ENCODE measurements at places on chromosomes 12 and 14.
A peak's percentile ranks its signal among the peaks of the same experiment; 100 is the strongest.

DNA sequence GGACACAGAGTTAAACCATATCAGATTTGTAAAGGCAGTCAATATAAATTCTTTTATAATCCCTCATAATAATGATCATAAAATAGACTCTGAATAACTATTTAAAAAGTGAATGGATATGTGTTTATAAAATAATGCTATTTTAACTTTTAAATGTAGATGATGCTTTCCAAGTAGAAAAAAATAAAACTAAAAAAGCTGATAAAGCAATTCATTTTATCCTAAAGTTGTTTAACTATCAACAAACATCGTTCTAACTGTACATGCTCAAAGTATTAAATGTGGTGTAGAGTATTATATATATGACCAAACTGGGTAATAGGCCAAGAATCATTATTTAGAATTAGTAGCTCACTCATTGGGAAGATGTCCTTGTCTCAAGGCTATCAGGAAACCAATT is 248.3 kb upstream of the CLEC14A start:
- no peak for DNase-seq

DNA sequence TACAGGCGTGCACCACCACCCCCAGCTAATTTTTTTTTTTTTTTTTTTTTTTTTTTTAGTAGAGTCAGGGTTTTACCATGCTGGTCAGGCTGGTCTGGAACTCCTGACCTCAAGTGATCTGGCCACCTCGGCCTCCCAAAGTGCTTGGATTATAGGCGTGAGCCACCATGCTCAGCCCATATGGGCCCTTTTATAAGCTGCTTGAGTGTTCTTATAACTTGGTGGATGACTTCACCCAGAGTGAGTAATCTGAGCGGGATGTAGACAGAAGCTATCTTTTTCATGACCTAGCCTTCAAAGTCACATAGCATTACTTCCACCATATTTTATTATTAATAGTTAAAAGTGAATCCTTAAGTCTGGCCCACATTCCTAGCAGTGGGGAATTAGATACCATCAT is 16.4 kb downstream of the BBOF1 start:
- DNase-seq: no peak

DNA sequence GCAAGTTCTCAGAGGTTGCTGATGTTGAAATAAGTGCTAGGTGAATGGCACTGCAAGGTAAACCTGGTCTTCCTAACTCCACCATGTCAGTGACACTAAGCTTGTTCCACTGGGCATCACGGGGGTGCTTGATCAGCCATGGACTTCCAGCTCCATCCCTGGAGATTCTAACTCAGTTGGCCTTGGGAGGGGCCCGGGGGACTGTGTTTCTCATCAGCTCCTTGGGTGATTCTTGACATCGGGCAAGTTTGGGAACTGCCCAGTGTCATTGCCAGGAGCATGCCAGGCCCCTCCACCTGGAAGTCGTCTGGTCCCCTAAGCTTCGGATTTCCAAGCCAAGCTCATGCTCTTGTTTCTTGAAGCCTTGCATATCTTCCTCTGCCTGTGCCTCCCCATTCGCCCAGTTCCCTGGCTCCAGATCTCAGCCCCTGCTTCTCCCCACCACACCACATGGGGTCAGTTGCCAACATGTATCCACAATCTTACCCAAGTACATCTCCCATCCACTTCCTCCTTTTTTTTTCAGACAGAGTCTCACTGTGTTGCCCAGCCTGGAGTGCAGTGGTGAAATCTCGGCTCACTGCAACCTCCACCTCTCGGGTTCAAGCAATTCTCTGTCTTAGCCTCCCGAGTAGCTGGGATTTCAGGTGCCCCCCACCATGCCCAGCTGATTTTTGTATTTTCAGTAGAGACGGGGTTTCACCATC is 30.7 kb upstream of the RFLNA start:
- no peak for DNase-seq

DNA sequence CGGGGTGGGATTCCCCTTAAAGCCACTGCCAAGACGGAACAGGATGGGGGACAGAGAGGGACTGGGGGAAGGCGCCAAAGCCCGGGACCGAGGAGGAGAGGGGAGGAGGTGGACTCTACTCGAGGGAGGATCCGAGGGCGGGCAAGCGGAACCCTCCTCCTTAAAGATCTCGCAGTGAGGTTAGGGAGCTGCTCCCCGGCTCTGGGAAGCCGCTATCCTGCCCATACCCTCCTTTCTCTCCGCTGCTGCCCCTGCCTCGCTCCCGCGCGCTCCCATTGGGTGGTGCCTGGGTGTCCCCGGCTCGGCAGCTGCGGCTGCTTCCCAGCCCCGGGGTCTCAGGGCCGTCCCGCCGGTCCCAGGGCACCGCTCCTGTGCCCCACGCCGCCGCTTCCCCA is 16.4 kb downstream of the KRT18 start:
- DNase-seq: peak; percentile 79

DNA sequence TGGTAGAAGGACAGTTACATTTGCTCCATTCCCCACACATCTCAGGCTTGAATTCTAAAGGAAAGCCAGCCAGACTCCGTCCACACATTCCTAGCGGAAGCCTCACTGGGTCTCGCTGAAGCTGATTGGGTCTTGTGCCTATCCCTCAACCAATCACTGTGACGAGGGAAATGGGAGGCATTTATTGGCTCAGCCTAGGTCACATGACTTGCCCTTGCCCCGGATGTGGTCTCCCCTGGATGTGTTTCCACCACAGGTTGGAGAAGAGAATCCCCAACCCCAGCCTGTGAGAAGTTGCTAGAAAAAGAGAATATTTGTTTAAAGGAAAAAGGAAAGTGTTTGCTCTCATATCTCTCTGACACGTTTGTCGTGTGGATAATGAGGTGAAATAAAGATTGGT is 93.4 kb downstream of the C12orf75 start:
- DNase-seq: no peak

DNA sequence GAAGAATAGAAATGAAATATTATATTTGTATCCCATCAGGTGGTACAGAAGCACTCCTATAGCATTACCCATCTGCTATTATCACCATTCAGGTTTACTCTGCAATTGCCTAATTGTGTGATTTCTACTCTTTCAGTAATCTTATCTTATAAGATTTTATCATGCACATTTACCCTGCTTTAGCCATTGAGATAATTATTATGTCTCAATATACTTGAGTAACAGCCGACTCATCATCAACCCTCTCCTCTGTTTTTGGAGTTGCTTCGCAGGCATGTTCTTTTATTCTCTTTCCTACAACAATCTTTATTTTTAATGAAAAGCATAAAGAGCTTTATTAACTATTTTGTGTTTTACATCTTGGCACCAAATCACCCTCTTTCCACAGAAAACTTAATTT is 419.9 kb downstream of the LRIG3 start:
- DNase-seq: no peak
